Mucosa of descending colon (tissue), 3 donors: ENCODE measurements at places on chromosomes 2 and 18. TPM values are rescaled to one million over a fixed set of nuclear protein-coding genes. Genes with fewer than 3 reads are reported as not detected.

The CYTIP gene
- total RNA-seq, result 4.7 TPM

The CNDP1 gene
- total RNA-seq, result 0.32 TPM

The CCDC121 gene
- total RNA-seq, result 2.9 TPM

The KCNIP3 gene
- 12.5 TPM for total RNA-seq

The CYB5A gene
- total RNA-seq, result 126 TPM

DNA sequence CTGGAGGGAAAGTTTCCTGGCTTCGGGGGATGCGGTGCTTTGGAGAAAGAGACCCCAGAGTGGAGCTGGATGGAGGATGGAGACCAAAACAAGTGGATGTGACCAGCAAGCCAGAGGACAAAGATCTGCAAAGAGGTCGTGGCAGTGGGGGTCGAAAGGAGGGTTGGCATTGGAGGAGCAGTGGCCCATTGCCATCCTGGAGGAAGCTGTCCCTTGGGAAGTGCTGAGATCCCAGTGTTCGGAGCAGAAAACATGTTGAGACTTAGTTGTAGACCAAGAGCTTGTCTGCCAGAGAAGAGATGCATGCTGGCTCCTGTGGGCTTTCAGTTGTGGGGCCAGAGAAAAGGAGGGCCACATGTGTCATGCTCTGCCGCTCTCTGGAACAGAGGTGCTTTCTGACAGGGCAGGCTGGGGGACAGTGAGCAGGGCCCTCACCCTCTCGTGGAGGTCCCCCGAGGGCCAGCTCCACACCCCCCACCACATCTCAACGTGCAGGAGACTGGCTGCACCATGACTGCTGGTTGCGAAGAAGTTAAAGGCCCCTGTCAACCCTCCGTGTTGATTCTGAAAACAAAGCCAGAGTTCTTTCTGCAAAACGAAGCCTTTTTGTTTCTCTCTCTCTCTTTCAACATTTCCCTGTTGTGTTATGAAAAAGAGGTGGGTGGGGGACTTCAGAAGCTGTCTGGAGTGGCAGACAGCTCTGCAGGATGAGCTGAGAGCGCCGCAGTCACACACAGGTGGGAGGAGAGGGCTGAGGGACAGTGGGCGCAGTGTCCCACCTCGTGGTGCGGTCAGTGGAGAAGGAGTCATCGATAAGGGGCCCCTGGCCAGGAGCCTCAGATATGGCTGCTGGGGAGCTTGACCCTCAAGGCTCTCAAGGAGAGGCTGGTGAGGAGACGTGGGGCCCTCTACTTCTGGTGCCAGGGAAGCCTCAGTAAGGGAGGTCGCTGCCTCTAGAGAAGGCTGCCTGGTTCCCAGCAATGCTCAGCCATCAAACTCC lies 77.6 kb upstream of the BCL2L11 start:
- DNase-seq, result no peak

DNA sequence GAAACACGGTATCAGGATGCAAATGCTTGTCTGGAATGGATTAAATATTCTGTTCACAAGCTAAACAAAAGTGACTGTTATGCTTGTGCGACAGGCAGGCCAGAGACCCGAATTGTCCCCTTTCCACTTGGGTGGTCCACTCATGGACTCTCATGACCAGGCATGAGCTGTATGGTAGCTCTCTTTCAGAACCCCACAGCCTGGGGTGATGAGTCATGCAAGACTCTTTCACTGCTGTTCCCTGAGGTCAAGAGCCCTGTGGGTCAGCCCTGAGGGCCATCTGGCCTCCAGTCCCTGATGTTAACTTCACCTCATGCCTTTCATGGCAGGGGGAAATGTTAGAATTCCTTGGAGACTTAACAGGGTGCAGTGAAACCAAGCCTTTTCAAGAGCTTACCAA lies 13.7 kb upstream of the SAP130 start:
- DNase-seq, result no peak

DNA sequence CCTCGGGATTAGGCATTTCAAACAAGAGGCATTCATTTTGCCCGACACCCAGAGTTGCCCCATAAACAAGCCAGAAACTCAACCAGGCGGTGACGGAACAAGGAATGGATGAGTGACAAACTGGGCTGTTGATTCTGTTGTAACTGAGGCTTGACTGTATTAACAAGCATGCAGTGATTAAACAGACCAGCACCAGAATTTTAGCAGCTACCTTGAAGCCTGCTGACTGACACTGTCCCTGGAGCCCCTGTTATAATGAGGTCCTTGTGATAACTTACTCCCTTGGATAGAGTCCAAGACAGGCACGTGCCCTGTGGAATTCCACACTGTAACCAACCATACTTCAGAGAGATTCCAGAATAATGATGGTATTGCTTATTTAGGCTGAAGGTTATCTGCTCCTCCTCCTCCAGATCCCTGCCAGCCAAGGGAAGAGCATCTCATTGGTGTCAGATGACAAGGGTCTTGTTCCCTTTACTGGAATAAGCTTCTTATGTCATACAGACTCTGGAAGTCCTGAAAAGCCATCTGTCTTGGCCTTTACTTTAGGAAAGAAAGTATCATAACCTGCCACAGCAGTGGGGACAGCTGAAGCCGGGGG lies 97.1 kb upstream of the RMDN2 start:
- no peak for DNase-seq
